Activated naive CD4-positive, alpha-beta T cell treated with anti-CD3 and anti-CD28 coated beads, Interleukin-2, amount 50 U/mL, for 72 hours (primary cell): ENCODE measurements at places on chromosomes 4 and X. TPM values are rescaled to one million over a fixed set of nuclear protein-coding genes. Genes with fewer than 3 reads are reported as not detected.
A peak's percentile ranks its signal among the peaks of the same experiment; 100 is the strongest.

GRCh38 chr4:184275766-184276165 lies 58.1 kb upstream of the ENPP6 start:
- DNase-seq = no peak

DNA sequence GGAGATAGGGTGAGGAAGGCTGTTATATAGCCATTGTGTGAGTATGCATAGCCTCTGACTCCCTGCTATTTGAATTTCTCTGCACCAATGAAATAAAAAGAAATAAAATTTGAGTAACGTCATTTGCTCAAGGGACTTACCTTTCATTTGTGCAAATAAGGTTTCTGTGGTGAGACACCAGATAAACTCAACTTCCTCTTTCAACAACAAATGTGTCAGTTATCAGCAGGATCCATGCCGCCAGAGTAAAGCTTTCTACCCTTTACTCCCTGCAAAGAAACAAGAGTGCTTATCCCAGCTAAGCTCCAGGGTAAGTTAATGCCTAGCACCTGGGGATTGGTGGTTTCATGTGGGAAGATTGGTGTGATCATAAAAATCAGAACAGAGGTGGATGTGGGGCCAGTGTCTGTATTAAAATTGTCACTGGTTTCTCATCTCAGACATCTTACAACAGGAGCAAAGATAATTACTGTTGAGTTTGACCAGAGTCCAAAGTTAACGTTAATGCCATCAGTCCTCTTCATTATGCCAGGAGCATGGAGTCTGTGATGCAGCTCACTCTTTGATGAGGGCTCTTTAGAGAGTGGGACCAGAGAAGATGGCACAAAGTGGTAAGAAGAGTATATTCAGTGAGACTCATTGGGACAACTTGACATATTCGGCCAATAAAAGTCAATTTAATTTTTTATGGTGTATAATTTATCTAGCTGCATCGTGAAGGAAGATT lies at the start of gene P2RY10:
P2RY10 (plus strand) TSS at position 206 of the 727 bp plus-strand sequence. CDS start 15,130 bp downstream, outside the sequence.
- peak; percentile 10 for DNase-seq

- DNase-seq = no peak
Observed at GRCh38 chrX:43551590-43551989, 104.5 kb upstream of the MAOA start.

DNA sequence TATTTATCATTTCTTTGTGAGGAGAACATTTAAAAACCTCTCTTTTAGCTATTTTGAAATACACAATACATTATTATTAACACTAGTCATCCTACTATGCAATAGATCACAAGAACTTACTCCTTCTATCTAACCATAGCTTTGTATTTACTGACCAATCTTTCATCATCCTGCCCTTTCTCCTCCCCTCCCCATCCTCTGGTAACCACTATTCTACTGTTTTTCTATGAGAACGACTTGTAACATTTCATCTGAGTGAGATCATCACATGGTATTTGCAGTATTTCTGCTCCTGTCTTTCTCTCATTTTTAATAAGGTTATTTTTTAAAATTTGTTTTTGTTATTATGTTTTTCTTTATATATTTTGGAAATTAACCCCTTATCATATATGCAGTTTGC lies 331.8 kb downstream of the TEX13C start:
- DNase-seq = no peak

DNA sequence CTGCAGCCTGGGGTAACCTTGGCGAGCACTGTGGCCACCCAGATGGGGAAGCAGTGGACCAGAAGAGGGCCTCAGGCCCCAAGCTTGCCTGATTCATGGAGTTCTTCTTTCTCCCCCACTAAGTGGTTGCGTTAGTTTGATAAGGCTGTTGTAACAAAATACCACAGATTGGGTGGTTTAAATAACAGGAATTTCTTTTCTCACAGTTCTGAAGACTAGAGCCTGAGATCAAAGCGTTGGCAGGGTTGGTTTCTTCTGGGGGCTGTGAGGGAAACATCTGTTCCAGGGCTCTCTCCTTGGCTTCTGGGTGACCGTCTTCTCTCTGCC lies 105.7 kb upstream of the GATB start:
- DNase-seq = no peak

DNA sequence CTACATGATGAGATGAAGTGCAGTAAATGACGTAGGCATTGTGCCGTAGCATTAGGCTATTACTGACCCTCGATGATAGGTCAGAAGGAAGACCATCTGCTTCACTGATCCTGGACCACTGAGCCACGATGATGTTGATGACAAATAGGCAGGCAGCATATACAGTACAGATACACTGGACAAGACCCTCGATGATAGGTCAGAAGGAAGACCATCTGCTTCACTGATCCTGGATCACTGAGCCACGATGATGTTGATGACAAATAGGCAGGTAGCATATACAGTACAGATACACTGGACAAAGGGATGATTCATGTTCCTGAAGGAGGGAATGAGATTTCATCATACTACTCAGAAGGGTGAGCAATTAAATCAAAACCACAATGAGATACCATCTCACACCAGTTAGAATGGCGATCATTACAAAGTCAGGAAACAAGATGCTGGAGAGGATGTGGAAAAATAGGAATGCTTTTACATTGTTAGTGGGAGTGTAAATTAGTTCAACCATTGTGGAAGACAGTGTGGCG lies 50.9 kb downstream of the BEND4 start:
- DNase-seq = no peak

GRCh38 chrX:44305921-44306320 lies 37.6 kb downstream of the EFHC2 start:
- no peak for DNase-seq

- no peak for DNase-seq
Observed at GRCh38 chr4:146883070-146883469, 62.6 kb downstream of the TTC29 start.

DNA sequence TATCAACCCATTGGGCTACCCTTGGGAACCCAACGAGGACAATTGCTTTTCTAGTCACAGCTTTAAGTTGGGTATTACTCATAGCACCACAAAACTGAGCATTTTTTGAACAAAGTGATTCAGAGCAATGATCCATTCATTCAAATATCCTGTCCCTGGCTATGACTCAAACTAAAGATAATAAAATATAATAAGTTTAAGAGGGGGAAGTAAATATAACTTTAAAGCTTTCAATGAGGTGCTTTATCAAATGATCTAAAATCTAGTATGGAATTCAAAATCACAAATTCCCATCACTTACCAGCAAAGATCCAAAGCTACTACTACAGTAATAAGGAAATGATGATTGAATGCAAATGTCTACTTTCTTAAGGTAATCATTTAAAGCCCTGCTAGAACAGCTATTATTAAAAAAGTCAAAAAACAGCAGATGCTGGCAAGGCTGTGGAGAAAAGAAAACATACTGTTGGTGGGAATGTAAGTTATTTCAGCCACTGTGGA lies 39.8 kb upstream of the S100G start:
- no peak for DNase-seq

DNA sequence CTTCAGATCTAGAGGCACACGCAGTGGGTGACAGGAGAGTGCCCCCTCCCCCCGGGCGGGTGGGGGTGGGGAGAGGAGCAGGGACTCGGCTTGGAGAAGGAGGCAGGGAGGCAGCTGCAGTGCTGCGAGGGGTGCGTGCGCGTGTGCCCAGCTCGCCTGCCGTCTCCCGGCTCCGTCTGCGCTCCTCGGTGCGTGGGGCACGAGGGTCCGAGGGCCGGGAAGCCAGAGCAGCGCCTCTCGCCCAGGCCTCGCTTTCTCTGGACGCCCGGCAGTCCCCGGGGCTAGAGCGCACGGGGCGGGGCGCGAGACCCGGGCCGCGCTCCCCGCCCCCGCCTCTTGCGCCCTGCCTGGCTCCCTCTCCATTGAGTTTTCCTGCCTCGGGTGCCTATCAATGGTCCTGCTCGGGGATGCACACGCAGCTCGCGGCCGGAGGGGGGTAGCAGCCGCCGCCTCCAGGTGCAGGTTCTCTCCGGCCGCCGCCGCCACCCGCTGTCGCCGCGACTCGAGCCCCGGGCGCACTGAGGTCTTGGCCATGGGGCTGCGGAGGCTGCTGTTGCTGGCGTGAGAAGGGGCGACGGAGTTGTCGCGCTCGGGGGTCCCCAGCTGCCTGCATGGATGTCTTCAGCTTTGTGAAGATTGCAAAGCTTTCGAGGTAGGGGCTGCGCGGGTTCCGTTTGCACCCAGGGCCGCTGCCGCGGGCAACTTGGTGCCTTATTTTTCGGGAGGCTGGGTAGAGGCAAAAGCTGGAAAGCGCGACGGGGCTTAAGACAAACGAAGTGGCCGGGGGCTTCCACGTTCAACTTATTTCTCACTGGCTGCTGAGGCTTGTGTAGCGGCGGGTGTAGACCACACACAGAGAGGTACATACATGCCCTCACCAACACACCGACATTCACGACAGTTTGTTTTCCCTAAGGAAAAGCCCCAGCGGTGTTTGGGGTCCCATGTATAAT lies at the start of gene FRMPD4:
FRMPD4 (plus strand) TSS at position 113 of the 953 bp plus-strand sequence; CDS start at position 612, 499 bp downstream.
- DNase-seq = no peak

- no peak for DNase-seq
Observed at GRCh38 chr4:83757121-83757621, 221.3 kb downstream of the GPAT3 start.

- DNase-seq = no peak
Observed at GRCh38 chr4:87910795-87911194, 64.7 kb upstream of the SPP1 start.

- no peak for DNase-seq
Observed at GRCh38 chr4:18695733-18696527, 674.4 kb upstream of the LCORL start.

Gene CENPVL3
- total RNA-seq = not detected

Gene ESX1
- total RNA-seq = not detected

Gene TMEM156
- total RNA-seq = 13.8 TPM

Gene PPAT
- 34.4 TPM for total RNA-seq

Gene PRDM8
- 3.8 TPM for total RNA-seq

Gene MGAT4D
- not detected for total RNA-seq

Gene ATP8A1
- 45.7 TPM for total RNA-seq

Gene CLTRN
- 1.0 TPM for total RNA-seq

Gene JADE3
- 0.43 TPM for total RNA-seq
